Activated naive CD8-positive, alpha-beta T cell treated with anti-CD3 and anti-CD28 coated beads, Interleukin-2, amount 10 ng/mL, durations not matched to agents 7 days and 5 days (primary cell): ENCODE measurements at places on chromosomes 4 and X. TPM values are rescaled to one million over a fixed set of nuclear protein-coding genes. Genes with fewer than 3 reads are reported as not detected.

- DNase-seq = no peak
- no peaks in the 10 kb centered on the region for H3K36me3 ChIP-seq
- H3K4me3 ChIP-seq = no peak overlapping the region
- no peak overlapping the region for H3K27ac ChIP-seq
Observed at GRCh38 chr4:41072021-41072777, 142.1 kb downstream of the APBB2 start.

GRCh38 chrX:150293311-150294013 lies 69.7 kb upstream of the MAMLD1 start:
- no peaks in the 10 kb centered on the region for H3K27me3 ChIP-seq
- no peak for DNase-seq
- H3K4me1 ChIP-seq = no peaks in the 10 kb centered on the region
- no peak overlapping the region for H3K27ac ChIP-seq
- H3K36me3 ChIP-seq = no peaks in the 10 kb centered on the region

GRCh38 chr4:107592519-107592918 lies 127.5 kb downstream of the PAPSS1 start:
- no peak overlapping the region for H3K4me3 ChIP-seq
- H3K36me3 ChIP-seq = no peaks in the 10 kb centered on the region
- H3K27me3 ChIP-seq = no peaks in the 10 kb centered on the region
- H3K4me1 ChIP-seq = no peaks in the 10 kb centered on the region
- DNase-seq = no peak

DNA sequence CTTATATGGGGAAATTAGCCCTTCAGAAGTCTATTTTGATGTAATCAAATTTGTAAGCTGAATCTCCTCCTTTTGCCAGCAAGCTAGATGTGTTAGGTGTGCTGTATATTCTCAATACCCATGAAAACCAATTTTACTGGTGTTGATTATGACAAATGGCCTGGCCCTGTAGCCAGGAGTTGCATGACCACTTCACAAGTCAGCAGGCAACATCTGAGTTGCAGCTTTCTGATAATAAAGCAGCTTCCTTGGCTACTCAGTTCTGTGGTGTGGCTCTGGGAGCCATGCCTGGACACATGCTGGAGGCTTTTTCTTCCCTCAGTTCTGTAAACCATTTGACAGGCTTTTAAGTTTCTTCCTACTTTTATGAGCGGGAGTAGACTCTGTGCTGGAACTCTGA lies 154.1 kb upstream of the CXCL13 start:
- H3K4me1 ChIP-seq = no peaks in the 10 kb centered on the region
- H3K36me3 ChIP-seq = no peaks in the 10 kb centered on the region
- no peak overlapping the region for H3K27ac ChIP-seq
- peaks cover 2% of the 10 kb centered on the region for H3K27me3 ChIP-seq

DNA sequence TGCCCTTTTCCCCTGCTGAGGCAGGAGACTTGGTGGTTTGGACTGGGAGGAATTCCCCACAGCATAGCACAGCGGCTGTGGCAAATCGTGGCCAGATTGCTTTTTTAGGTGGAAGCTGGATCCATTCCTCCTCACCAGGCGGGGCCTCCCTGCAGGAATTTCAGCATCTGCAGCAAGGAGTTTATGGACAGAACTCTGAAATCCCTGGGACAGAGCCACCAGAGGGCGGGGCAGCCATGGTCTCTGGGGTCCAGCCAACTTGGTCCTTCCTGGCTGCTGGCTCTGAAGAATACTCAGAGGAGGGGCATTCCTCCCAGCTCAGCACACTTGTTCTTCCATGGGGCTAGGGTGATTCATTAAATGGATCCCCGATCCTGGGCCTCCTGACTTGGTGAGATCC lies 794.3 kb downstream of the SH3BGRL start:
- no peak for DNase-seq
- H3K4me1 ChIP-seq = no peaks in the 10 kb centered on the region
- no peak overlapping the region for H3K27ac ChIP-seq
- no peaks in the 10 kb centered on the region for H3K27me3 ChIP-seq

DNA sequence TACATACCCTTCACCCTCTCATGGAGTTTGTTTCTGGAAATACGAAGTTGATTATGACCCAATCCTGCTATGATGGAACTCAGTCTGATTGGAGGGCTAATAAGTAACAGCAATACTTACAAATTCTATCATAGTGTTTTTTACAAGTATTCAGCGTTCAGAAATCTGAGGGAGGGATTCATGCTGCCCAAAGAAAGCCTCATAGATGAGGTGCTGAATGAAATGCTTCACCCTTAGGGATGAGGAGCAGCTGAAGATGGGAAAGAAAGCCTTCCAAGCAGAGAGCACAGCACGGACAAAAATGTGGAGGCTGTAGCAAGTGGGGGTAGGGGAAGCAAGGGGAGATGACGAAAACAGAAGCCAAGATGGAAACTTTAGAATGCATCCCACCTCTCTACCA lies 27.9 kb upstream of the TBC1D1 start:
- DNase-seq = no peak
- H3K4me1 ChIP-seq = no peaks in the 10 kb centered on the region
- H3K27ac ChIP-seq = no peak overlapping the region
- H3K36me3 ChIP-seq = peaks cover 37% of the 10 kb centered on the region
- H3K4me3 ChIP-seq = no peak overlapping the region

GRCh38 chr4:141388481-141388880 lies 167.8 kb downstream of the ZNF330 start:
- H3K27ac ChIP-seq = no peak overlapping the region
- no peaks in the 10 kb centered on the region for H3K4me1 ChIP-seq
- DNase-seq = no peak
- no peaks in the 10 kb centered on the region for H3K36me3 ChIP-seq

- H3K27ac ChIP-seq = no peak overlapping the region
- H3K36me3 ChIP-seq = no peaks in the 10 kb centered on the region
- H3K4me1 ChIP-seq = no peaks in the 10 kb centered on the region
- H3K4me3 ChIP-seq = no peak overlapping the region
- H3K27me3 ChIP-seq = no peaks in the 10 kb centered on the region
Observed at GRCh38 chr4:3825530-3825929, 59.3 kb downstream of the ADRA2C start.

- no peak for DNase-seq
- no peaks in the 10 kb centered on the region for H3K27me3 ChIP-seq
- H3K4me3 ChIP-seq = no peak overlapping the region
Observed at GRCh38 chrX:44904542-44905115, 31.6 kb downstream of the KDM6A start.

GRCh38 chr4:2388429-2389182 lies 29.8 kb downstream of the ZFYVE28 start:
- no peak overlapping the region for H3K4me3 ChIP-seq
- DNase-seq = no peak
- peaks cover 37% of the 10 kb centered on the region for H3K27me3 ChIP-seq
- peaks cover 6% of the 10 kb centered on the region for H3K4me1 ChIP-seq

- no peaks in the 10 kb centered on the region for H3K36me3 ChIP-seq
- no peak for DNase-seq
- no peaks in the 10 kb centered on the region for H3K4me1 ChIP-seq
- no peak overlapping the region for H3K27ac ChIP-seq
Observed at GRCh38 chr4:45841791-45842190, 282.1 kb downstream of the GABRG1 start.

GRCh38 chrX:38341442-38341841 lies 11.0 kb upstream of the OTC start:
- peaks cover 6% of the 10 kb centered on the region for H3K27me3 ChIP-seq
- H3K27ac ChIP-seq = no peak overlapping the region
- no peak for DNase-seq
- H3K4me1 ChIP-seq = peaks cover under 1% of the 10 kb centered on the region
- H3K4me3 ChIP-seq = no peak overlapping the region

- no peaks in the 10 kb centered on the region for H3K27me3 ChIP-seq
- H3K27ac ChIP-seq = no peak overlapping the region
- no peak overlapping the region for H3K4me3 ChIP-seq
- no peak for DNase-seq
- H3K36me3 ChIP-seq = no peaks in the 10 kb centered on the region
Observed at GRCh38 chr4:146335763-146336409, 121.5 kb downstream of the REELD1 start.

DNA sequence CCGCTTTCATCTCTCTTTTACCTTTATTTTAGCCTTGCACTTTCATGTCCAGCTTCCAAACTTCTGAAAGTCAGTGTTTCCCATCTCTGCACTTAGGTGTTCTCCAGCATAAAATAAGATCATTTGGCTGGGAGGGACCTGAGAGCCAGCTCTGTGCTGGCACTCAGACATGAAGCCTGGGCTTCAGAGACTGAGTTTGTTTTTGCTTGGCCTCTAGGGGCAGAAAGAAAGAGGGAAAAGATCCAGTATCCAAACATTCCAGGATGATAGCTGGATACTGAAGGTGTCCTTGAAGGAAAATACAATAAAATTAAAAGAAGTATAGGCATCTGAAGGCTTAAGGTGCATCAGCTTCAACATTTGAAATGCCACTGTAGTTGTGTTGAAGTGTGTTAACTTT lies 202.4 kb upstream of the ZIC3 start:
- H3K4me1 ChIP-seq = no peaks in the 10 kb centered on the region
- DNase-seq = no peak
- H3K27me3 ChIP-seq = peaks cover 2% of the 10 kb centered on the region
- H3K4me3 ChIP-seq = no peak overlapping the region
- H3K36me3 ChIP-seq = no peaks in the 10 kb centered on the region

DNA sequence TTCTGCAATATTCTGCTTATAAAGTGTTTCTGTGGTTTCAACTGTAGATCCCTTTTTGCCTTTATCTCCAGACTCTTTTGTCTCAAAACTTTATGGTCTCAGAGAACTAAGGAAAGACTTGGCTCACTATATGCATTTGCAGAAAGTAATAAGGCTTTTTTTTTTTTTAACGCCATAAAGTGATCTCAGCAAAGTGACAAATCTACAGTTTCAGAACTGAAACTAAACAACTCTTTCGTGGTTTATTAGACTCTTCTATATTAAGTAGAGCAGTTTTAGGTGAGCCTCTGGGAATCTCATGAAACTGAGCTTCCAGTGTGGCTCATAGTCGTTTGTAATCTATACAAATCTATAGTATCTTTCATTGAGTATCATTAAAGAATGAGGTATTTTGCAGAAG lies 15.3 kb downstream of the ATP7A start:
- H3K27ac ChIP-seq = no peak overlapping the region
- peak overlapping the region; percentile 32 for H3K4me3 ChIP-seq
- H3K4me1 ChIP-seq = peaks cover 2% of the 10 kb centered on the region
- no peaks in the 10 kb centered on the region for H3K27me3 ChIP-seq
- DNase-seq = no peak
- peaks cover 7% of the 10 kb centered on the region for H3K36me3 ChIP-seq

DNA sequence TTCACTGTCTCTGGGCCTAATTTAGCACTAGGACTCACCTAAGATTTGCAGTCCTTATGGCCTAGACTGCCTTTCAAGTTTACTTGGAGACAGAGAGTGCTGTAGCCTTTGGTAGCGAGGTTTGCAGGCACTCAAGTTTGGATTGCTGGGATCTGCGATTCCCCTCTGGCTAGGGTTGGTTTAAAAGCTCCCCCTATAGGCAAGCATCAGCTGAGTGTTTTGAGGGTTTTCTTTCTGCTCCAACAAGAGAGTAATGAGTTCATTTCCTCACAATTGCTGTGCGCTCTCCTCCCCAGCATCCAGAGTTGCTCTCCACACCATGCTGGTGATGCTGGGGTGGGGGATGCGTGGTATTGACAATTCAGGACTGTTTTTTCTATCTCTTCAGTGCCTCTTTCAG lies 206.9 kb downstream of the GLUD2 start:
- no peak overlapping the region for H3K27ac ChIP-seq
- no peaks in the 10 kb centered on the region for H3K27me3 ChIP-seq
- H3K4me1 ChIP-seq = no peaks in the 10 kb centered on the region
- H3K4me3 ChIP-seq = no peak overlapping the region
- H3K36me3 ChIP-seq = no peaks in the 10 kb centered on the region

- H3K4me3 ChIP-seq = peak overlapping the region; percentile 74
- peaks cover 18% of the 10 kb centered on the region for H3K36me3 ChIP-seq
- H3K27ac ChIP-seq = peak overlapping the region; percentile 90
- H3K4me1 ChIP-seq = peaks cover 84% of the 10 kb centered on the region
Observed at GRCh38 chrX:154731184-154731583, 19.7 kb downstream of the GAB3 start.

DNA sequence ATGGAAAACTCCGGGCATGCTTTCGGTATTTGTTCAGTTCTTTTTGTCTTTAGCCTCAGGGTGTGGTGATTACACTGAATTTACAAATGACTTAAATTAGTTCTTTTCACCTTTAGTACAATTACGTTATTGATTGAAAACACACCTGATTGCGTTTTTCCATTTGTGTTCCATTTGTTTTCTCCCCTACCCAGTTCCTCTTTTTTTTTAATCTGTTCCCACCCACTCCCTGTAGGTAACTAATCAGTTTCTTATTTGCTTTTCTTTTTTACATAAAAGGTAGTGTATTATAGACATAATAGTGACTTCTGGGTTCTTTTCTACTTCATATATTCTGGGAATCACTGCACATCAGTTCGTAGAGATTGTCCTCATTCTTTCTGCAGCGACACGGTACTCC lies 53.4 kb downstream of the TNIP2 start:
- DNase-seq = no peak
- no peak overlapping the region for H3K4me3 ChIP-seq
- H3K4me1 ChIP-seq = no peaks in the 10 kb centered on the region
- no peak overlapping the region for H3K27ac ChIP-seq
- H3K27me3 ChIP-seq = no peaks in the 10 kb centered on the region

DNA sequence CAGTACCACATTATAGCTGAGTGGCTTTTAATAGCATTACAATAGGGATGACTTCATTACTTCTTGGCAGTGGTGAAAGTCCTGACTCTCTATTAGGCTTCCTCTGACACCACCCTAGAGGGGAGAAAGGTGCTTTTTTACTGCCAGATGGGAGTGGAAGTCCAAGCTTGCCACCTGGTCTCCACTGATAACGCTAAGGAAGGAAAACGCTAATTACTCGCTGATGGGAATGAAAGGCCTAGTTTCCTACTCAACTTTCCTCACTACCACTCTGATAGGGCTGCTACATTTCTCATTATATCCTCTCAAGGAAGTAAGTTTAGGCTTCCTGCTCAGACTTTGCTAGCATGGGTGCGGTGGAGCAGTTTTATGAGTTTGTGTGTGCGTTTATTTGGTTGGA lies 62.3 kb upstream of the PAGE3 start:
- no peak overlapping the region for H3K27ac ChIP-seq
- no peak for DNase-seq
- H3K4me3 ChIP-seq = no peak overlapping the region
- H3K36me3 ChIP-seq = no peaks in the 10 kb centered on the region
- H3K27me3 ChIP-seq = peaks cover 3% of the 10 kb centered on the region
- H3K4me1 ChIP-seq = no peaks in the 10 kb centered on the region

DNA sequence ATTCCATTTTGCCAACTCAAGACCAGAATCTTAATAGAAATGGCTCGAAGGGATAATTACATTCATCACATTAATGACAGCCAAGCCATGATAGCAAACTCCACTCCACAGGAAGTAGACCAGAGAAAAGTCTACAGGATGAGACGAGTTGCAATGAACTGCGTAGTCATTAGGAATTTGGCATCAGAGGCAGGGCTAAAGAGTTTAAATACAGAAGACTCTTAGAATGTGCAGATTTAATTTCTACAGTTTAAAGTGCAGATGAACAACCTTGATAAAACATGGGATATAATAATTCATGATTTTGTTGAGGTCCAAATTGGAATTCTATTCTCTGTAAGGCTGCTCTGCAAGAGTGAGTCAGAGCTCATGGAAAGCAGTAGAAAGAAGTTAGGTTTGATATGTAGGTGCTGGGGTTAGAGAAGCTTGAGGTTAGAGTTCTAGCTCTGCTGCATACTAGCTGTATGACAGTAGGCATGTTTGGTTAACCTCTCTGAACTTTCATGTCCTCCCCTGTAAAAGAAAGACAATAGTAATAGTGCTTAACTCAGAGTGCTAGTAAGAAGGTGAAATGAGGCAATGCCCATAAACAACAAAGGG lies 32.2 kb downstream of the LNX1 start:
- DNase-seq = no peak
- no peaks in the 10 kb centered on the region for H3K36me3 ChIP-seq
- H3K4me1 ChIP-seq = no peaks in the 10 kb centered on the region
- no peak overlapping the region for H3K4me3 ChIP-seq
- H3K27me3 ChIP-seq = no peaks in the 10 kb centered on the region

Gene JCHAIN
- total RNA-seq = 0.60 TPM

Gene VEGFD
- not detected for total RNA-seq

Gene PNMA6A
- 0.40 TPM for total RNA-seq

Gene CLNK
- total RNA-seq = not detected

Gene GPR119
- total RNA-seq = not detected
